CD4-positive, alpha-beta T cell treated with Interleukin-10 for 1 hour (primary cell): ENCODE measurements at places on chromosomes 13 and 19.
A peak's percentile ranks its signal among the peaks of the same experiment; 100 is the strongest.

DNA sequence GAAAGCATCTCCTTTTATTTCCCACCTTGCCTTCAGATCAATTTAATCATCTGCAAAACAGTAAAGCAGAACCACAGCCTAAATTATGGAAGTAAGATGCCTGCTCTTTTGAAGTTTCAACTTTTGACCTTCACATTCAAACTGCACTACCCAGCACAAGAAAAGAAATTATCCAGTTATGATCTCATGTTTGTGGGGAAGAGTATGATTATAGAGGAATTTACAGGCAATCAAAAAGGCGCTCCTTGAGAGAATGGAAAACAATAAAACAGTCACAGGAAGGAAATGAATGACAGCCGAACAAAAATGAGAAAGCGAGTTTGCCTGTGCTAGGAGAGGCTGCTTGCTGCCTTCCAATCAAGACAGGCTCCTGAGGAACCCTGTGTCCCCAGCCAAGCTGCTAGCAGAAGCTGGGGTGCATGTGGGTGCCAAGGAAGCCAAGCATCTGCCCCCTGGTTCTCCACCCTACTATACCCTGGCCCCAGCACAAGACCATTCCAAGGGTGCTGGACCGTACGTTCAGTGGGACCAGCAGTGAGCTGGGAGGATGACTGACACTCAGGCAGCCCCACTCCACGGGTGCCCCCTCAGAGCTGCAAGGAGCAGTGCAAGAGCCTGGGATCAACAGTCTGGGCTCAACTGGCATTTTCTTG is 47.8 kb downstream of the PEPD start:
- DNase-seq: no peak

DNA sequence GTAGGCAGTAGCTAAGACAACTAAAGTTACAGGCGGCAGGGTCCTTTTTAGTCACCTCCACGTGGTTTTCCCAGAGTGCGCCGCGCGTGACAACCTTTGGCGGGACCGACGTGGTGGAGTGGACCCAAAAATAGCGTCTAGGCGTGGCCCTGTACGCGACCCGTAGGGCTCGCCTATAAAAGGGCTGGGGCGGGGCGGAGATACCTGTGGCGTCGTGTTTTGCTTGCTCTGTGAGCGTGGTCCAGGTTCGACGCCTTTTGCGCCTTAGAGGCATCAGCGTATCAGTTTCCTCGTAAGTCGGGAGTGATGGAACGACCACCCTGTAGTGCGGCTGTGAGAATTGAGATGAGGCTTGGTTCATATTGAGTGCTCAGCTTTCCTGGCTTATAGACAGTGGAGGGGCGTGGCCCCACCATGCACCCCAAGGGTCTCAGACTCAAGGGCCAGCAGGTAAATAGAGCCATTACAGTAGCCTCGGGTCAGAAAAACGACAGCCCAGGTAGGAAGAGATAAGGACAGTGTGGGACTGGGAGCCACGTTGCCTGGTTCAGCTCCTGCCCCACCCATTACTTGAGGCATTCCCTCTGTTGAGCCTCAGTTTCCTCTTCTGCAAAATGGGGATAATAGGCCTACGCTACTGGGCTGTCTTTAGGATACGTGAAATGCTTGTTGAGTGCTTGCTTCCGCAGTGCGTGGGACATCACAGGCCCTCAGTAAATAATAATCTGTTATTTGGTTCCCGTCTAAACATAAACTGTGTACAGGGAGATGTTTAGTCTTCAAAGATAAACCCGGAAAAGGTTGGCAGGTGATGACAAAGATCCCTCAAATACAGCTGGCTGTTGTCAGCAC is 693 bp upstream of the TMED1 start:
- peak; percentile 89 for DNase-seq

- DNase-seq: no peak
Measured at GRCh38 chr19:10915130-10916091, 13.0 kb downstream of the YIPF2 start.

- no peak for DNase-seq
Measured at GRCh38 chr13:82436099-82436585, 1446.1 kb downstream of the SLITRK1 start.

- DNase-seq: no peak
Measured at GRCh38 chr19:30049226-30049625, 107.2 kb downstream of the URI1 start.
